ENCODE measurements at places on chromosomes 4 and X. TPM values are rescaled to one million over a fixed set of nuclear protein-coding genes. Genes with fewer than 3 reads are reported as not detected.

DNA sequence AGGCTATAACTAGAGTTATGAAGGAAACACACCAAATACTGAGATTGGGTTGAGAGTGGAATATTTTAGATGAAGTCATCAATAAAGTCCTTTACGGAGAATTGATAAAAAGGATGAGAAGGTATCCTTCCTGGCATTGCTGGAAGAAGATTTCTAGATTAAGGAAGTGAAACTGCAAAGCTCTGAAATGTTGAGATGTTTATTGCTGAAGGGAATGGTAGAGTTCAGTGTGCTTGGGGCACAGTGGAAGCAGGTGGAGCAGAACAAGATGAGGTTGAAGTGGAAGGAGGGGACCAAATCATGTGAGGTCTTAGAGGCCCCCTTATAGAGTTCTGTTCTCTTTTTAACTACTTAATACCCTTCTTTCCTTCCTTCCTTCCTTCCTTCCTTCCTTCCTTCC, 848.5 kb downstream of the RAB28 start:
- DNase-seq = no peak
- H3K4me3 ChIP-seq = no peak overlapping the region
- no peaks in the 10 kb centered on the region for H3K36me3 ChIP-seq
- no peaks in the 10 kb centered on the region for H3K27me3 ChIP-seq
- peaks cover 2% of the 10 kb centered on the region for H3K4me1 ChIP-seq

- H3K27ac ChIP-seq = no peak overlapping the region
- H3K4me3 ChIP-seq = no peak overlapping the region
- H3K4me1 ChIP-seq = no peaks in the 10 kb centered on the region
Measured at GRCh38 chr4:56480691-56481090, 13.3 kb downstream of the SRP72 start.

- H3K4me1 ChIP-seq = peaks cover 29% of the 10 kb centered on the region
- H3K27ac ChIP-seq = no peak overlapping the region
- DNase-seq = no peak
- H3K4me3 ChIP-seq = no peak overlapping the region
Measured at GRCh38 chr4:111632641-111633151, 512.6 kb upstream of the FAM241A start.

DNA sequence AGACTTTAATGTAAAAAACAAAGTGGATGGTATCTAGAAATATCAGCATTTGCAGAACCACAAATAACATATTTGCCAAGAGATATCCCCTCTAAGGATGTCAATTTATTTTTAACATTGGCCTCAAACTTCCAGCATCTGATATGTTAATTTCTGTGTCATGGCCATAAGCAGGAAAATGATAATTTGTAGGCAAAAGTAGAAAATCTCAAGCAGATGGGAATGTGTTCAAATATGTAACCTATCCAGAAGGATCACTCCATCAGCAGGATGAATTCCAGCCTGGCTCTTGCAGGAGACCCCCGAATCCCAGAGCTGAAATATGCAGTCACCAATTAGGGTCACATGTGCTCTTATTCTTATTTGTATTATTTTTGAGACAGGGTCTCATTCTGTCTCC, 55.4 kb upstream of the PRKX start:
- H3K27me3 ChIP-seq = peaks cover 6% of the 10 kb centered on the region
- H3K36me3 ChIP-seq = no peaks in the 10 kb centered on the region
- no peak overlapping the region for H3K27ac ChIP-seq

DNA sequence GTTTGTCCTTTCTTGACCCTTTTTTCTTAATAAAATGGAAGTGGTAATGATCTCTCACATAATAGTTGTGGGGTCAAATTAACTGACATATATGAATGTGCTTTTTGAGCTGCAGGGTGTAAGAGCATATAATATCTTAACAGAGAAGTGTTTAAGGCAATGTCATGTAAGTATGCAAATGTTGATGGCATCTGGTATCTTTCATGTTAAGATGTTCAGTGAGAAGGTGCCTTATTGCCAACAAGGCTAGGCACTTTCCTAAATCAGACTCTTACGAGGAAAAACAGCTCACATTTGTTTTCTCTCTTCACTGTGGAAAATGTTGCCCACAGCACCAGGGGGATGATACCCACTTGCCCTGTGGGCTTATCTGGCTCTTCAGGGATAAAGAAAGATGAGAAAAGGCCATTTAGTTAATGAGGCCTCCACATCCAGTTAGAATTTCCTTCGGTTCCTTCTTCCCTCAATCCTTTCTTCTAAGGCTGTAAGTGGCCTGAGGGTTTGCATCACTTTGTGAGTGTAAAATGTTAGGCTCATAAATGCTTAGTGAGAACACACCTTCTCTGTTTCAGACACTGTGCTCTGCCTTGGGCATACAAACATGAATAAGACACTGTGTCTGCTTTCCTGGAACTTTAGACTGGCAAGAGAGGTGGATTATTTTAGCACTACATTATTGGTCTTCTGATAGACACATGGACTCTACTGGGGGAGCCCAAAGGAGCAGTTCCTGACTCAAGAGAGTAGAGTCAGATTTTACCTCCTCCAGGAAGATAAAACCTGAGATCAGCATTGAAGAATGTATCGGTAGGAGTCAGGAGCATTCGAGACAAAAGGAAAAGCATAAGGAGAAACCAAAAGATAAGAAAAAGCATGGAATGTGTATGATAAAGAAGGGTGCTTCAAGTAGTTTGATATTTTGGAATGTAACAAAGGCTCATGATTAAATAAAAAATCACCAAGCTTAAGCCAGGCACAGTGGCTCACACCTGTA, 135.5 kb downstream of the SOWAHB start:
- H3K4me1 ChIP-seq = peaks cover 4% of the 10 kb centered on the region
- no peak for DNase-seq
- H3K36me3 ChIP-seq = peaks cover 31% of the 10 kb centered on the region
- no peak overlapping the region for H3K27ac ChIP-seq
- H3K4me3 ChIP-seq = no peak overlapping the region

DNA sequence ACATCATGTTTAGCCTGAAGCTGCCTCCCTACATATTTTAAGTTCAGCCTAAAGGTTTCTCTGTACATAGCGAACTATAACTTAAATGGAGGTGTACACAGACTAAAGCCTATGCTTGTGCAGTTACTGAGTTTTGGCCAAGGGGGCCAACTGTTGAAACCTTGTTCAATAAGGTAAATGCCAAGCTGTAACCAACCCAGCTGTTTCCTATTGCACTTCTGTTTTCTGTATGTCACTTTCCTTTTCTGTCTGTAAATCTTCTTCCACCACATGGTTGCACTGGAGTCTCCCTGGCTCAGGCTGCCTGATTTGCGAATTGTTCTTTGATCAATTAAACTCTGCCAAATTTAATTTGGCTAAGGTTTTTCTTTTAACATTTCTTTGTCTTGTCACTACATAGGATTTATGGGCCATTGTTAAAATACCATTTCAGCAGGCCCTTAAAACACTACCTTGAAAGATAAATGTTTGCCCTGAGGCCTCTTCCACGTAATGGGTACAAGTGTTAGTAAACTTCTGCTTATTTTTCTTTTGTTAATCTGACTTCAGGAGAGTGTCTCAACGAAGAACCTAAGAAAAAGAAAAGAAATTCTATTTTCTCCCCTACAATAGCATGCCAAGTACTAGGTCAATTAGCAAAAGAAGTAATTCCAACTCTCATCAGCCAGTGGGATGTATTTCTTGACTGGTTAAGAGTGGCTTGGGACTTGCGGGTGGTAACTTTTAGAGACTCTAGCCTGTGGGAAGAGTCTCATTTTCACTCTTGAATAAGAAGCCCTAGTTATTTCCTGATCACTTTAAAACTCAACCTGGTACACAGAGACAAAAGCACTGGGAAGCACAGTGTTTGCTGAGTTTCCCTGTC, 45.7 kb upstream of the PRSS12 start:
- no peak for DNase-seq
- peaks cover 33% of the 10 kb centered on the region for H3K27me3 ChIP-seq
- H3K36me3 ChIP-seq = no peaks in the 10 kb centered on the region
- peak overlapping the region; percentile 10 for H3K27ac ChIP-seq
- H3K4me1 ChIP-seq = peaks cover 2% of the 10 kb centered on the region
- H3K4me3 ChIP-seq = no peak overlapping the region

DNA sequence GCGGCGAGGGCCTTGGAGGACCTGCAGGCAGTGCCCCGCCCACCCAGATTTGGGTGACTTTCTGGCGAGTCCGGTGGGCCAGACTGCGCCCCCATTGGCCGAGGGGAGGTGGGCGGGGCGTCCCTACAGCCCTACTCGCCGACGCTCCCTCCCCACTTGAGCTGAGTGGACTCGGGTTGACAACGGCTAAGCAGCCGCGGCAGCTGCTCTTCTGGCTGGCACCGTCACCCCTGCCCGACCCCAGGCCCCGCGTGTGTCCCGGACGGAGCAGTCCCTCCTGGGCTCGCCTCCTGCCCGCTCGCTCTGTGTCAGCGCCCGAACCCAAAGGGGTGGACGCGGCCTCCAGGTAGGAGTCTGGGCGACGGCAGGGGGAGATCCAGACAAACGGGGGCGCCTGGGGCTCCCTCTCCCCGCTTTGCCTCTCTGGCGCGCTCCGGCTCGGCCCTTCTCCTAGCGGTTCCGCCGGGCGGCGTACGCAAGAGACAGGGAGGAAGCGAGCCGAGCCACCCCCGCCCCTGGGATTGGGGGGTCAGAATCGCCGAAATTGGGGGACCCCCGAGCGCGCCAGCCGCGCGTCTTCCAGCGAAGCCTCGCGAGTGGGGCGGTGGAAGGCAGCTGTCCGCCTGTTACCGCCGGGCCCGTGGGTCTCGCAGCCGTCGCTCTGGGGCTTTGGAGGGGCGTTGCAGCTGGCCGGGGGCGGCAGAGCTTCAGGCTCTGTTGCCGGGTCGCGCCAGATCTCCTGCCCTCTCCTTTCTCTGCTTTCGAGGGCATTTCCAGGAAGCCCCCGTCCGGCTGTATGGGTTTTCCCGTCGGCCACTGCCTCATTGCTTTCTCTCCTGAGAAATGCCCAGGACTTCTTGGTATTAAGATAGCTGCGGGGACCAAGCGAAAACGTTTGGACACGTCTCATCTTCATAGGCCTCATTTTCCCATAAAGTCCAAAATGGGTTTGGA, 46.3 kb downstream of the STARD8 start:
- H3K27me3 ChIP-seq = peaks cover 20% of the 10 kb centered on the region
- H3K36me3 ChIP-seq = no peaks in the 10 kb centered on the region
- peak overlapping the region; percentile 63 for H3K4me3 ChIP-seq
- DNase-seq = peak; percentile 51

DNA sequence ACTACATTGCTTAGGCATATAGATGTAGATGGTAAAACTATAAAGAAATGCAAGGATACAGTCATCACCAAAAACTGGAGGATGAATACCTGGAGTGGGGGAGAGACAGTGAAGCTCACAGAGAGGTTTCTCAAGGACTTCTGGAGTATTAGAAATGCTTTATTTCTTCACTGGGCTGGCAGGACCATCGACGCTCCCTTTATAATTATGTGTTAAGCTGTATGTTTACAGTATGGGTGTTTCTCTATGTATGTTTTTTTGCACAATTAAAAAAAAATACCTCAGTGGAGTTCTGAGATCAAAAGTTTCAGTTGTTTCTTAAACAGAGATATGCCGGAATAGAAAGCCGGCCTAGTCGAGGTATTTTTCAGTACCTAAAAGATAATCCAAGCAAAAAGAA, 201.3 kb downstream of the NSUN7 start:
- no peak overlapping the region for H3K27ac ChIP-seq
- H3K4me3 ChIP-seq = no peak overlapping the region
- H3K36me3 ChIP-seq = no peaks in the 10 kb centered on the region
- no peak for DNase-seq

GRCh38 chrX:148691456-148691855, 191.0 kb downstream of the AFF2 start:
- DNase-seq = no peak
- no peaks in the 10 kb centered on the region for H3K4me1 ChIP-seq
- H3K4me3 ChIP-seq = no peak overlapping the region
- H3K27ac ChIP-seq = no peak overlapping the region

DNA sequence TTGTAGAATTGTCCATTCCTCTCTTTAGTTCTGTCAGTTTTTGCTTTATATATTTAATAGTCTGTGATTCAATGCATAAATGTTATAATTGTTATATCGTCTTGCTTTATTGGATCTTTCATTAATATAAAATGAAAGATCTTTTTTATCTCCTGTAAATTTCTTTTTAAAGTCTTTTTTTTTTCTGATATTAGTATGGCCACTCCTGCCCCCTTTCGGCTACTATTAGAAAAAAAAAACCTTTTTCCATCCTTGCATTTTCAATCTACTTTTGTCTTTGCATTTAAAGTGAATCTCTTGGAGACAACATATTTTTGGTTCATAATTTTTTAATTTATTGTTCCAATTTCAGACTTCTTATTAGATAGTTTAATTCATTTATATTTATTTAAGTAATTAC, 677.4 kb upstream of the NDST4 start:
- no peak for DNase-seq
- no peaks in the 10 kb centered on the region for H3K27me3 ChIP-seq
- H3K27ac ChIP-seq = no peak overlapping the region
- H3K4me3 ChIP-seq = no peak overlapping the region

P2RY8 gene
- total RNA-seq = not detected

- H3K27ac ChIP-seq = no peak overlapping the region
- H3K4me1 ChIP-seq = peaks cover 2% of the 10 kb centered on the region
- no peak overlapping the region for H3K4me3 ChIP-seq
- no peak for DNase-seq
- H3K36me3 ChIP-seq = peaks cover 45% of the 10 kb centered on the region
Measured at GRCh38 chrX:7052541-7052940, 95.0 kb upstream of the STS start.

GRCh38 chr4:7043284-7044136, at the start of gene TADA2B:
TSS of gene TADA2B (plus strand) at chr4:7043372. CDS start at chr4:7043580, 208 bp downstream.
- DNase-seq = peak; percentile 44
- peak within 1 kb of the TSS; percentile 94 for H3K27ac ChIP-seq
- peaks cover 25% of the 10 kb centered on the region for H3K4me1 ChIP-seq
- peaks cover 6% of the 10 kb centered on the region for H3K36me3 ChIP-seq
- H3K4me3 ChIP-seq = peak within 1 kb of the TSS; percentile 85

DNA sequence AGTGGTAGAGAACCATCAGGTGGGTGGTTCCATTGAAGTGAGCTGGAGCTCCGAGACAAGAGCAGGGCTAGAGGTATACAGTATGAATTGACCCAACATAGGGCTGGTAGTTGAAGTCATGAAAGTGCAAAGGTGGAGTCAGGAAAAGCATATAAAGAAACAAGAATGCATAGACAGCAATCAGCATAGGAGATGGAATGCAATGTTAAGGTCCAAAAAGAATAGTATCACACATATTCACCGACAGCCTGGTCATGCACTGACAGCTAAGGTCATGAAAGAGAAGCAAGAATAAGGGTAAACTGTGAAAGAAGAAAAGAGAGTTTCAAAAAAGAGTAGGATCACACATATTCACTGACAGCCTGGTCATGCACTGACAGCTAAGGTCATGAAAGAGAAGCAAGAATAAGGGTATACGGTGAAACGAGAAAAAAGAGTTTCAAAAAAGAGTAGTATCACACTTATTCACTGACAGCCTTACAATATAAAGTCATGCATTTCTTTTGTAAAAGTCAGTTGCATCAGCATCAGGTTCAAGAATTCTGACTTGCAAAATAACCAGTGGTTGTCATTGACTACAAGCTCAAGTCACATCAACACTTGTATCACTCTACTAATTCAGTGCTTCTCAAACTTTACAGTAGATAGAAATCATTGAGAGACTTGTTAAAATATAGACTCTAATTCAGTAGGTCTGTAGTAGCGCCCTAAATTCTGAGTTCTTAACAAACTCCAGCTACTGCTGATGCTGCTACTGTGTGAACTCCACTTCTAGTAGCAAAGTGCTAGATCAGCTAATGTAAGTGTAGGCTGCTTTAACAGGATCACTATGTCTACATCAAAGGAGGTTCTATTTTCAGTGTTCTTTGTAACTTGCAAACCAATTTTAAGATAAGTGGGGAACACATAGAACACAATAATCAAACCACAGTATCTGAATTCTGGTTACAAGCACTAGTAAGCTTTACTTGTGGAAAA, 221.9 kb downstream of the PDGFC start:
- no peaks in the 10 kb centered on the region for H3K36me3 ChIP-seq
- H3K4me3 ChIP-seq = no peak overlapping the region
- H3K27me3 ChIP-seq = no peaks in the 10 kb centered on the region
- no peak for DNase-seq
